Activated CD4-positive, alpha-beta T cell treated with anti-CD3 and anti-CD28 coated beads, Interleukin-2, amount 50 U/mL, for 48 hours (primary cell): ENCODE measurements at places on chromosomes 11 and 22.

DNA sequence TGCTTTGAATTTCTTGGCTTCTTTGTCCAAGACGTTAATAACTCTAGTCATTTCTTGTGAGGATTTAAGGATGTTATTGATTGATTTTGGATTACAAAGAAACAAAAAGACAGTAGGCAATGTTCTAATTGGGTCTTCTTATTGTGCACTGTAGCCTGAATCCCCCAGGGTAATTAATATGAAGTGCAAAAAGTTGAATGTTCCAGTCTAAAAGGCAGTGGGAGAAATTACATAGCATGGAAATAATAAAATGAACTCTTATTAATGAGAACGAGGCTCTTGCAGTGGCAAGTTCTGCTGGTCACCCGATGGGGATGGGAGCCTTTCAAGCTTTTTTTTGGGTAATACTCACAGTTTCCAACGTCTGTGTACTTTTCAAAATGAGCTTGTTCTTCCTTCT lies 45.6 kb downstream of the UBASH3B start:
- DNase-seq, result no peak

DNA sequence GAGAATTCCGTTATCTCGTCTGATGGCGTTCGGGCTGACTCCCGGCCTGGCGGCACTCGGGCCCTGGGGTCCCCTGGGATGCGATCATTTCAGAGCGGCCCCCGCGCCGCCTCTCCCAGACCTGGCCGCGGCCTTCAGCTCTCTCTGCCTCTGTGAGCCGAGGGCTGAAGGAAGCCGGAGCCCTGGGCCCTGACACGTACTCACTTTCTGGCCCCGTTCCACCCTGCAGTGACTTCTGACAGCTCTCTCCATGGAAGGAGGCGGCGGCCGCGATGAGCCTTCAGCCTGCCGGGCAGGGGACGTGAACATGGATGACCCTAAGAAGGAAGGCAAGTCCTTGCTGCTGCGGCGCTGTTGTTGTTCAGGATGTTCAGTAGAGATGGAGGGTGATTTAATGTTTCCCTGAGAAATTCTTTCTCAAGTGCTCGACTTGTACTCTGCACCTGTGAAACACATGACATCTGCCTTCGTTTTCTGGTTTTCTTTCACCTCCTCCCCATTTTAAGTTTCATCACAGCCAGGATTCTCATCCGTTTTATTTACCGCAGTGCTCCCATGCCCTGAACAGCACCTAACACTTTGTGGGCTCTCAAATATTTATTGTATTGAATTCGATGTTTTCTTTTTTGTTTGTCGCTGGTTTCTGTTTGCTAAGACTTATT lies 612 bp downstream of the GTSE1 start:
- DNase-seq, result peak; percentile 36

DNA sequence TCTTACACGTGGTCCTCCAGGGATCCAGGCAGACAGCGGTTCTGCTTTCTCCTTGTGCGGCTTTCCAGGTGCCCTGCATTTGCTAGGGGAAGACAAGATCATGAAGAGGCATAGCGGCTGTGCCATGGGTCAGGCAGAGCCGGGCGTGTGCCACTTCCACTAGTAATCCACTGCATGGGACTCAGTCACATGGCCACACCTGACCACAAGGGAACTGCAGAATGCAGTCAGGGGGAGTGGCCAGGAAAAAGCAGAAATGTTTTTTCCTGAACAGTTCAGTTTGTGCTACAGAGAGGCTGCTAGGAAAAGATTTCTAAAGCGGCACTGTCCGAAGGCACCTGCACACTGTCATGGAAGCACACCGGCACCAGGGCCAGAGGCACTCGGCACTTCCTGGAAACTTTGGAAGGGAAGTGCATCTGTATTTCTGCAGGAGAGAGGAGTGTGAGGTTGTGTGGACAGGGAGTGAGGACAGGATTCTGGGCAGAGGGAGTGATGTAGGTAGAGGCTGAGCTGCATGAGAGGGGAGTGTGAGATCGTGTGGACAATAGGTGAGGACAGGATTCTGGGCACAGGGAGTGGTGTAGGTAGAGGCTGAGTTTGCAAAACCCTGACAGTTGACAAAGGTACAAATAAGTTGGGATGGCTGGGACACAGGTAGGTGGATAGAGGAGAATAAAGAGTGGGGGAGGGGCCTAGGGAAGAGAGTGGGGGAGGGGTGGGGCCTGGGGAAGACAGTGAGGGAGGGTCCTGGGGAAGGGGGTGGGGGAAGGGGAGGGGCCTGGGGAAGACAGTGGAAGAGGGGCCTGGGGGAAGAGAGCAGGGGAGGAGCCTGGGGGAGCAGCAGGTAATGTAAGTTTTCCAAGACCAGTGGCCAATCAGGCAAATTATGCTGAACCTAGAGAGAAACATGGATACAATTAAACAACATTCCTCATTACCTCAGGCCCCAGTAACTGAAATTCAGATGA lies 1436.3 kb downstream of the TBC1D22A start:
- DNase-seq, result no peak

- no peak for DNase-seq
Measured at GRCh38 chr22:48171271-48171691, 1408.8 kb downstream of the TBC1D22A start.

DNA sequence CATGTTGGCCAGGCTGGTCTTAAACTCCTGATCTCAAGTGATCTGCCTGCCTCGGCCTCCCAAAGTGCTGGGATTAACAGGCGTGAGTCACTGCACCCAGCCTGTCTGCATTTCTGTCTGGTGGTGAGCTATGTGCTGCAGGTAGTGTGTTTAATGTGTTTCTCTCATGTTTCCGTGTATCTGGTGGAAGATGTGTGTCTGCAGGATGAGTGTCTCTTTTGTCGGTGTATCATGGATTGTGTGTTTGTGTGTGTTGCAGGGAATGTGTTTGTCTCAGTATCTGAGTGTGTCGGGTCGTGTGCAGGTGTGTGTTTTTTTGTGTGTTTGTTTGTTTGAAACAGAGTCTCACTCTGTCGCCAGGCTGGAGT lies 16.1 kb downstream of the SCARF2 start:
- DNase-seq, result no peak

- peak; percentile 45 for DNase-seq
Measured at GRCh38 chr11:128692753-128693415, 988 bp upstream of the FLI1 start.

- no peak for DNase-seq
Measured at GRCh38 chr11:72231396-72232259, 7.1 kb downstream of the INPPL1 start.

GRCh38 chr22:50016988-50017700 lies 4.6 kb upstream of the IL17REL start:
- DNase-seq, result peak; percentile 92

GRCh38 chr22:37529652-37530345 lies 10.6 kb upstream of the CARD10 start:
- DNase-seq, result no peak

DNA sequence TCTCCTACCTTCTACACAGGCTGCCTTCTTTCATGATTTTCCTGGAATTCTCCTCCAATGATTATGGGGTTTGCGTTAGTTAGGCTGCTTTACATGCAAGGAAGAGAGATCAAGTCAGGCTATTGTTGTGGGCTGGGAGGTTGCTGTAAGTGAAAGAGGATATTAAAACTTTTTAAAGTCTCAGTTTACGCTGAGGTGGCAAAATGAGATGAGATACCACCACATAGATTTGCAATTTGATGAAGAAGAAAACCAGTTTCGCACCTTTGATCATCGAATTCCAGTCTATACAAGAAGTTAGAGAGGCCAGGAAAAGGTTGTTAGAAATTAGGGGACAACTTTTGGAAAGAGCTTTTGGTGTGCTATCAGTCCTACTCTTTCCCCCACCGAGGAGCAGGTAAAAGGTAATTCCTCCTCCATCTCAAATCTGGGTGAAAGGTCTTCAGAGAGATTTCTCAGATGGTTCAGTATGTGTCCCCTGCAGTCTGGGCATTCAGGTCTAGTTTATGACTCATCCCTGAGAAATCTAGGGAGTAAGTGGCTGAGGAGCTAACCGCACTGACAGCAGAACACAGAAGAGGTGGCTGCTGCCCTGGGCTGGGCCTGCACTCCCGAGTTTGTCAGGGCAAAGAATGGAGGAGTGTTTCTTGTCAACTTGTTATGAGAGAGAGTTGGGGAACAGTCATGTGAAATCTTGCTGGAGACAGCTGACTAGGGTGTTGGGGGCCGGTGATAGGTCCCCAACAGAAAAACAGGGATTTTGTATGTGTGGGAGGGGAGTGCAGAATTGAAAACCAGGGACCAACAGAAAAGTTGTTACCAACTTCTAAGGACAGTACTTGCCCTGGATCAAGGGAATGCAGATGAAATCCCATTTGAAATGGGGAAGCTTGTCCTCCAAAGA lies 34.7 kb downstream of the CCDC83 start:
- no peak for DNase-seq

GRCh38 chr11:69002110-69002569 lies 10.9 kb downstream of the MRGPRF start:
- DNase-seq, result no peak

DNA sequence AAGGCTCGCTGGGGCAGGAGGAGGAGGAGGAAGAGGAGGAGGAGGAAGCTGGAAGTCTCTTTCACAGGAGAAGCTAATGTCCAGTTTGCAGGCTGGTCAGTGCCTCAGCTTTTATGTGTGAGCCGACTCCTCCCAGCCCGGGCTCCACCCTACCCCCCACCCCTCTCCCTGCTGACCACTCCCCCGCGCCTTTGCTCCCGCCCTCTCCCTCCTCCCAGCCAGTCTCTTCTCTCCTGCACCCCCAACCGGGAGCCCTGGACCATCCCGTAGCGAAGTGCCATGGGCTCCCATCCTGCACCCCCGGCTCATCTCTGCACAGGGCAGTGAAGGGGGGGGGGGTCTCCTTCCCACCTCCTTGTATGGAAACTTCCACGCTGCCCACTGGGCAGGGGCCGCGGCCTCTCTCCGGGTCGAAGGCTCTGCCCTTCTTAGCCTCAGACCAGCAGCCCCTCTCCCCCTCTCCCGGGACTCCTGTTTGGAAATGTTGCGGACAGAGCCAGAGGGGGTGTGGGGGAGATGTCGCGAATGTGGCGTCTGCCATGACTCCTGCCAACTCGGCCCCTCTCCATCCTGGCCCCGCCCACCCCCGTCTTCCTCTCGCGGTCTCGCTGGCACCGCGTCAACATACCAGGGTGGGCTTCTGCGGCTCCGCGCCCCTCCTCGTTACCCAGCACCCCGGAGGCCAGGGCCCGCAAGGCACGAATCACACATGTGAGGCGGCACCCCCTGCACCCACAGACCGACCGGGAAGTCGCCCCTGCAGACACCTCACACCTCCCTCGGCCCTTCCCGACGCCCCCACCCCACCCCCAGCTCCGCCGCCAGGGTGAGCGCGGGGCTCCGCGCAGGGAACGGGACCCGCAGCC lies 1.8 kb downstream of the IGF2 start:
- no peak for DNase-seq

- DNase-seq, result no peak
Measured at GRCh38 chr11:69925366-69926196, 106.4 kb upstream of the FGF3 start.

- peak; percentile 35 for DNase-seq
Measured at GRCh38 chr11:65182258-65183170, 786 bp downstream of the CAPN1 start.

GRCh38 chr11:17547051-17547577 lies at the start of gene OTOG:
Gene OTOG (plus strand): TSS chr11:17547259. CDS start chr11:17547373, 114 bp downstream.
- no peak for DNase-seq

DNA sequence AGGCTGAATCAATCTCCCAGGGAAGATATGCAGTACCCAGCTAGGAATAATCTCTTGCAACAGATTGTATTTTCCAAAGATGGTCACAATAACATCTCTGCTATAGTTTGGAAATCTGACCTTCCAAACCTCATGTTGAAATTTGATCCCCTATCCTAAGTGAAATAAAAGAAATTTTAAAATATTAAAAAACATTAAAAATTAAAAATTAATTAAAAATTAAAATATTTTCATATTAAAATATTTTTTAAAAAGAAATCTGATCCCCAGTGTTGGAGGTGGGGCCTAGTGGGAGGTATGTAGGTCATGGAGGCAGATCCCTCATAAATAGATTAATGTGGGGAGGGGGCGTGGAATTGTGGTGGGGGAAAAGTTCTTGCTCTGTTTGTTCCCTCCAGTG lies 79.7 kb downstream of the FAM168A start:
- no peak for DNase-seq

- no peak for DNase-seq
Measured at GRCh38 chr11:24642648-24643047, 145.8 kb downstream of the LUZP2 start.

GRCh38 chr11:11243590-11244469 lies 109.2 kb downstream of the CSNK2A3 start:
- peak; percentile 13 for DNase-seq

DNA sequence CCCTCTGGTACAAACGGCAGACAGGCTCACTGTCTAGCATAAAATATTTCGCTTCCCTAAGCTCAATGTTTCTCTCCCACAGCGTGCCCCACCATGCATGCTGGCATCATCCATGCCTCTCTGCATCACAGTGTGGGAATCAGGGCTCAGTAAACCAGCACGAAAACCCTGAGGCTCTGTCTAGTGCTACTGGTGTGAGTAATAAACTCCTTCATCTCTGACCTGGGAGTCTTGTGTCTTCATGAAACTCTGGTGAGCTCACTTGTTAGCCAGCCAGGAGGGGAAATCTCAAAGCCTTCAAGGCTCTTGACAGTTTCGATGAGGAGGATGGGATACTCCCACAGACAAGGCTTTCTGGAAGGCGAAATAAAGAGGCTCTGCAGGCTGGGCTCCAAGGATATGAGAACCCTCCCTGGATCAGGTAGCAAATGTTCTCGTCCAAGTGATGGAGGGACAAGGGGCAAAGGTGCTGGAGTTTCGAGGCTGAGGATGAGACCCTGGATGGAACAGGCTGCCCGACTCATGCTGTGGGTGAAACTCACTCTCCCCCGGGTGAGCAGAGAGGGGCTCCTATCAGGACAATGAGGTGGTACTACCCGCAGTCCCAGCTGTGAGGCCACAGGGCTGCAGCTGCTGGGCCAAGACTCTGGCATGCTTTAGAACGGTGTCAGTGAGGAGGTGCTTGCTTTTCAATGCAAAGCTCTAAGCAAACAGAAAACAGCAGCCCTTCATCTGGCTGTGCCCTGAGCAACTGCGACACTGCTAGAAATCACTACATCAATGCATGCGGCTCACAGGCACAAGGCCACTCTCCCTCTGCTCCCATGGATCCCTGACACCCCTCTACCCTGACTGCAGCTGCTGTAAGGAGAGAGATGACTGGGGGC lies 69.3 kb downstream of the SHANK2 start:
- no peak for DNase-seq

- DNase-seq, result no peak
Measured at GRCh38 chr11:71250523-71251150, 1.7 kb downstream of the SHANK2 start.
